Spleen (tissue), 13 donors: ENCODE measurements at places on chromosomes 7 and 10. TPM values are rescaled to one million over a fixed set of nuclear protein-coding genes. Genes with fewer than 3 reads are reported as not detected.

The HMX3 gene
- not detected for total RNA-seq

The ANK3 gene
- 30.6 TPM for total RNA-seq

The MAGI2 gene
- total RNA-seq, result 12.9 TPM

The CASP2 gene
- total RNA-seq, result 32.7 TPM

The SPDYE1 gene
- total RNA-seq, result not detected

The KCNIP2 gene
- total RNA-seq, result 8.6 TPM

The MOGAT3 gene
- total RNA-seq, result not detected

The GPR26 gene
- total RNA-seq, result not detected

The NODAL gene
- not detected for total RNA-seq

The CPA4 gene
- 0.93 TPM for total RNA-seq

- DNase-seq, result no peak
These were observed 38.9 kb upstream of the LANCL2 start for GRCh38 chr7:55326081-55326835.

DNA sequence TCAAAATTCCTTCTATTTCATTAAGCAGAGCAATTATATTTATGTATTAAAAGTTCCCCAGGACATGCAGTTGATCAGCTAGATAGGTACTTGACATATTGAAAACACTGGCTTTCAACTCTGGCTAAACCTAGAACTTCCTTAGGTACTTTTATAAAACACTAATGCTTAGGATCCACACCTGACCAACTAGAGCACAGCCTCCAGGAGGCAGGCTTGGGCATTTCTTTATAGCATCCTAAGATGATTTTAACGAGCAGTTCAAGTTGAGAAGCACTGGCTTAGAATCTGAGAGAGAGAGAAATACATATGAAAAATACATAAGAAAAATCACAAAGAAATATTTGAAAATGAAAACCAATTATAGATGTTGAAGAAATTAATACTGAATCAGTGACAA, 20.8 kb downstream of the SLC26A5 start:
- DNase-seq, result no peak

- DNase-seq, result no peak
These were observed 162.6 kb downstream of the BUB3 start for GRCh38 chr10:123316776-123317175.

GRCh38 chr7:18474944-18475343, 20.6 kb upstream of the HDAC9 start:
- no peak for DNase-seq

GRCh38 chr7:79778786-79779770, 325.6 kb upstream of the MAGI2 start:
- no peak for DNase-seq

DNA sequence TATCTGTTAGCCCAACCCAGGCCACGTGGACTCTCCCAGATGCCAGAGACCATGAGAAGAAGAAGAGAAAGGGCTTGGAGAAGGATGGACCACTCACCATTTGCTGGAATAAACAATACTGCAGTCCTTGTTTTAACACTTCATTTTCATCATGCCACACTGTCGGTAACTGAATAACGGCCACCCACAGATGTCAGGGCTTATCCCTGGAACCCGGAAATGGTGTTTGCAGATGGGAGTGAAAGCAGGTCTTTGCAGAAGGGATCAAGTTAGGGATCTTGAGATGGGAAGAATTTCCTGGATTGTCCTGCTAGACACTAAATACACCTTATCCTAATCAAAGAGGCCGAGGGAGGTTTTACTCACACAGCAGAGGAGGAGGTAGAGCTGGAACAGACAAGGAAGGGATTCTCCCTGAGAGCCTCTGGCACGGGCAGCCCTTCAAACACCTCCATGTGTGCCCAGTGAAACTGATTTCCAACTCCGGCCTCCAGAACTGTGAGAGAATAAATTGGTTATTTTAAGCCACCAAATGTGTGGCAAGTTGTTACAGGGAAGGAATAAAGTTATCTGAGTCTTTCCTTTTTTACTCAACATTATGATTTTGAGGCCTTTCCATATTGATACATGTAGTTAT, 56.3 kb upstream of the SFMBT2 start:
- no peak for DNase-seq

DNA sequence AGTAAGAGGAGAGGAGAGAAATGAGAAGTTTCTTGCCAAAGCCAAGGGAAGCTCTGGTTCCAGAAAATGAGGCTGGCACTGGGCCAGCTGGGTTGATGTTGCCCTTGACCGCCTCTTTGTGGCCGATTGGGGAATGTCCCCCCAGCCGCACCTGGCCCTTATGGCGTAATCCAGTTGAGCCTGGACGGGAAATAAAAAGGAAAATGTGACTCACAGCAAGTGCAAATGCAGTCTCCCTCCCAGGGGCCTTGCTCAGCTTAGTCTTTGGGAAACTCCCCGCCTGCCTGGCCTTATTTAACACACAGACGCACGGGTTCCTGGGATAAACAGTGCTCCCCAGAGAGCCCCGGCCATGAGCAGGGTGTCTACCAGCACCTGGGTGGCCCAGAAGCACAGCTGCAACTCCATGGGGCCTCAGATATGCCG, 174.8 kb downstream of the KIAA1217 start:
- DNase-seq, result no peak

- DNase-seq, result no peak
These were observed 1.5 kb upstream of the KCTD7 start for GRCh38 chr7:66627151-66627681.

DNA sequence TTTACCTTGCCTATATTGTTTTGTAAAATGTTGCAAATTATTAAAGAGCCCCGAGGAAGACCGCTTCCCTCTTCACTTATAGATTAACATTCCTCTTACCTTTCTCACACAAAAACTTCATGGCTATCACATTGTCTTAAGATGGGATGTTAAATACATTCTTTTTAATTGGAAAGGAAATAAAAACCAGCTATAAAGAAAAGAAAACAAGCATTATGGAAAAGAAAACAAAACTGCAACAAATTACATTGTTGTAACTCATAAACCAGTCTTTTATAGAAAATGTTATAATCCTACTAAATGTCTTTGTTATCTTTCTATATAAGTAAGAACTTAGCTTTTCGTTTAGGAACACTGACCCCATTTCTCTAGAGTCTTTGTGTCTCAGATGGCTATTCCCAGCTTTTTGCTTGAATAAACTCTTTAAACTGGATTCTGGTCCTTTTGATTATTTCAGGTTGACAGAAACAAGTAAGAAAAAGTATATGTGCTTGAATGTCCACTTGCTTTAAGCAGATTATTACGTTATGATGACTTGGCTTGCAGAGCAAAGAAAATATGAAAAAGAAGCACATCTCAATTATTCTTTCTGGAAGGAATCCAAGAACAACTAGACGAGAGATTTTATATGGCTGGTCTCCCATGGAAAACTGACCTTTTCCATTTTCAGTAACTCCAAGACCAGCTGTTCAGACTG, 128.2 kb downstream of the AKR1D1 start:
- no peak for DNase-seq

GRCh38 chr10:48431871-48432270, 125.4 kb downstream of the MAPK8 start:
- DNase-seq, result no peak

- no peak for DNase-seq
These were observed 896.9 kb upstream of the PHF14 start for GRCh38 chr7:10076660-10077300.

GRCh38 chr10:29344073-29344820, 55.4 kb downstream of the LYZL1 start:
- DNase-seq, result no peak

- no peak for DNase-seq
These were observed 180.0 kb upstream of the INHBA start for GRCh38 chr7:41882745-41883420.

GRCh38 chr7:92282930-92283329, 37.2 kb downstream of the ANKIB1 start:
- no peak for DNase-seq

DNA sequence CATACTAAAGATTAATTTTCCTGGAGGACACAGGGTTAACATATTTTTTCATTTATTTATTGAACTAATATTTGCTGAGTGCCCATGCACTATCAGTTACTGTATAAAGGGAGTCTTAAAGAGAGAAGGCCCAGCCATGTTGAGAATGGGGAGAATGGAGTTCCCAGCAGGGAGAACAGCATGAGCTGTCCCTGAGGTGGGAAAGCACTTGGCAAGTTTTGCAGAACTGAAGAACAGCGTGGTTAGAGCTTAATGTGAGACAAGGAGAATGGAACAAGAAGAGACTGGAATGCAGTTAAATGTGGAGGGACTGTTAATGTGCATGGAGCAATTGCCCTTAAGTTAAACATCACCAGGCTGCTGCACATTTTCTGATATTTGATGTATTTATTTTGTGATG, 435.4 kb downstream of the SUGCT start:
- no peak for DNase-seq

- no peak for DNase-seq
These were observed 195.1 kb downstream of the CCDC3 start for GRCh38 chr10:12806228-12807095.

DNA sequence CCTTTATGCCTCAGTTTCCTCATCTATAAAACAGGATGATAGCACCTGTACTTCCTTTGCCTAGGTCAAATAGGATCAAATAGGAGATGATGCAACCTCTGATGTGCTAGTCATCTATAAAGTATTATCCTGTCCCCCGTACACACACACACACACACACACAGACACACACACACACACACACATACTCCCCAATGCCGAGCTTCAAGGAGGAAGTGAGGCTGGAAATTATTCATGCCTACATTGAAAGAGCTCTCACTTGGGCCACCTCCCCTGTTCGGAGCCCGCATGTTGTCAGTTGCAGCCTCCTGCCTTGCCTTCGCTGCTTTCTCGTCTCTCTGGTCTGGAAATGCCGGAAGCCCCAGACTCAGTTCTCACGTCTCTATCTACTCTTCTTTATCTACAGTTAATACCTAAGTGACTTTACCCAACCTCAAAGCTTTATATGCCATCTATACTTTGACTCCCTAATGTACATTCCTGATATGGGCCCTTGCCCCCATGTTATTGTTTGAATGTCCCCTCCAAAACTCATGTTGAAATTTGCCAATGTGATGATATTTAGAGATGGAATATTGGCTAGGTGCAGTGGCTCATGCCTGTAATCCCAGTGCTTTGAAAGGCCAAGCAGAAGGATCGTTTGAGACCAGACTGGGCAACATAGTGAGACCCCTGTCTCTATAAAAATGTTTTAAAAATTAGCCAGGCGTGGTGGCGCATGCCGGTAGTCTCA, 6.9 kb upstream of the UBE2H start:
- no peak for DNase-seq

GRCh38 chr7:72403458-72404076, 8.6 kb downstream of the CALN1 start:
- DNase-seq, result no peak

DNA sequence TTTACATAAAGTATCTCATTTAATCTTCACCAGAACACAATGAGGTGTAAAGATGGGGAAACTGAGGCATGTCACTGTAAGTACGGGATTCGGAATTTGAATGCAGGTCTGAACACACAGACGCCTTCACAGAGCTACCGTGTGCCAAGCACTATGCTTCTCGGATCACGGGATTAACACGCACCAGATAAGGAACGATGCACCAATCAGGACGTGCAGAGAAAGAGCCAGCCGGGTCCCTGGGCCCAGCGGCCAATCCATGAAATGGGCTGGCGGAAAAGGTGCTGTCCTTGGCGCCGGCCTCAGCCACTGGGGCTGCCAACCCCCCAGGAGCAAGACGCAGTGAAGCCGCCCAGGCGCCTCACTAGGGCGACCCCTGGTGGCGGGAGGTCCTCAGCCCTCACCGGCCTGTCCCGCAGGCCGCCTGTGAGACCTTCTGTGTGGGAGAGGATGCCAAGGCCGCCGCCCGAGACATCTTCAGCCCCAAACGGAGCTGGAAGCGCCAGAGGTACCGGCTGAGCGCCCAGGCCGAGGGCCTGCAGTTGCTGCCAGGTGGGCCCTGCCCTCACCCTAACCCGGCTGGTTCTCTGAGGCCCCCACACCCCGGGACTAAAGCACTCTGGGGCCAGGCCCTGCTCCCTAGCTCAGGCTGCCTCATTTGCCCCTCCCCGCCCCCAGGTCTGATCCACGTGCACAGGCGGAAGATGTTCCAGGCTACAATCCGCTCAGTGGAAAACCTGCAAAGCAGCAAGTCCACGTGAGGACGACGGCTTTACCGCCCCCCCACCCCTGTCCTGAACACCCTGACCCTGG, 15.6 kb downstream of the ATG9B start:
- peak; percentile 96 for DNase-seq

DNA sequence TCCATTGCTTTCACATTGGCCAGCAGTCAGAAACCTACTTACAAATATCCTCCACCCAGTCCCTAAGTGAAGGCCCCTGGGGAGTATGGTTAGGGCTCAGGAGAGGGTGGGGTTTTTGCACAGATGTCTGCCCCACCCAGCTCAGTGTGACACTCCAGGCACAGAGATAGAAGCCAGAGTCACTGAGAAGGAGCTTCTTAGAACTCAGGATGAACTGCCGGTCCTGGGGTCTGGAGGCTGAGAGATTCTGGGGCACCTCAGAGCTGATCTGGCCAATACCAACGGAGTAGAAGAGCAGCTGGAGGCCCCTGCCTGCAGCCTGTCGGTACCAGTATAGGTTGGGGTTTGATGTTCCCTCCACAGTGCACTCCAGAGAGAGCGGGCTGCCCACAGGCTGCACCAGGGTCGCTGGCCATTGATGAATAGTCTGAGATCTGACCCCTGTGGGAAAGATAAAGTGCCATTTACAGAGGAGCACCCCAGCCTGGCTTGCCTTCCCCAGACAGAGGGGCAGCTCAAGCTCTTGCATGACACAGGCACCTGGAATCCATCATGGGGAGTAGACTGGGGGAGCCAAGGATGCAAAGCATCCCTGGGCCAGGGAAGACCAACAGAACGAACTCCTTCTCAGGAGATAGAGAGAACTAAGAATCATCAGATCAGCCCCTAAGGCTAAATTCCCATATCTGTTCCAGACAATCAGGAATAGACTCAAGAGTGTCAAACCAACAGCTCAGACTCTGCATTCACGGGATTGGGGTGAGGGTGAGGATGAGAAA, 41.9 kb downstream of the PRSS2 start:
- DNase-seq, result no peak

GRCh38 chr7:38973760-38974159, 3.9 kb upstream of the POU6F2 start:
- no peak for DNase-seq

- no peak for DNase-seq
These were observed 618.3 kb downstream of the LRMDA start for GRCh38 chr10:76049581-76050290.

- no peak for DNase-seq
These were observed 63.5 kb downstream of the FAM204A start for GRCh38 chr10:118278649-118279048.

DNA sequence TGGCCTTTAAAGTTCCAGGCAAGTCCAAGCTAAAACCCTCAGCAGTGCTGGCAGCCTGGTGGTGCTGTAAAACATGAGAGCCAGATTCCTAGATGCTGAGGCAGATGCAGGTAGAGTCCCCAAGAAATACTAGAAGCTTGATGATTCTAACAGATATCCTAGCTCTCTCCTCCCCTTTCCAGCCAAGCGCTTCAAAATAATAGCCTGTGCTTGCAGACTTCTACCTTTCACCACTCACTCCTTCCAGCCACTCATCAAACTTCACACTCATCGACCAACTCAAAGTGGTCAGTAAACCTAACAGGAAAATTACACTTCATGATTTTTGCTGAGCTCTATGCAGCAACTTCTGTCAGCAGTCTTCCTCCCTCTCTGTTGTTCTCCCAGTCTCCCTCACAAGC, 50.2 kb downstream of the LMBR1 start:
- no peak for DNase-seq

GRCh38 chr7:103706805-103707204, 260.8 kb upstream of the SLC26A5 start:
- DNase-seq, result no peak
